ENCODE measurements at places on chromosomes 6 and 20.

DNA sequence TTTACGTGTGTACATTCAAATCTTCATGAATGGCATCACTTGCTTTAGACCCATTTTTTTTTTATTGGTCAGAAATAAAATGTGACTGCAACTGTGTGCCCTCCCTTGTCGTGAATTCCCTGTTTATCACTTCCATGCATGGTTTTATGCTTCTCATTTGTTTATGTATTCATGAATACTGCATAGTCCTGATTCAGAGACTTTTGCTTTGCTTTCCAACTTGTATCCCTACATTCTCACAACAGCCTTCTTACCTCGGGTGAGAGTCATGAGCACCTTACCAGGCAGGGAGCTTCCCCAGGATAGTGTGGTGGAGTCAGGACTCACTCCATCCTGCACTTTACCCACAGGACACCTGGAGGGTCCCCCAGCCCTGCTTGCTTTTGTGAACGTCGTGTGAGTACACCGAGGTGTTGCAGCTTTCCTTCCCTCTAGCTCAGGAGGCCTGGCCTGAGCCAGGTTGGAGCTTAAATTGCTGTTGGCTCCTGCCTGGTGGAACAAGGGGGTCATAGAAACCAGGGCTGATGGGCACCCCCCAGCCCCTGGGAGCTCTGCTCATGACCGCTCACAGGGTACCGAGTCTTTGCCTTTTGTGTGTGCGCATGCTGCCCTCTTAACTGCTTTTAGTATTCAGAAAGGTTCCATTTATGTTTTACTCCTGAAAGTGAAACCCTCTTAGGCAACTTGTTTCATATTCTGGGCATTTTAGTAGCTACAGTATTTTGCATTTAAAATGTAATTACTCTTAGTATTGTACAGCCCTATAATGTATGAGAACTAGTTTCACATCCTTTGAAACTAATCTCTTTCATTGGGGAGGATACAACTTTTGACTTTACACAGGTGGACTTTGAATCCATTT lies 66.0 kb downstream of the CDS2 start:
- DNase-seq, result no peak

DNA sequence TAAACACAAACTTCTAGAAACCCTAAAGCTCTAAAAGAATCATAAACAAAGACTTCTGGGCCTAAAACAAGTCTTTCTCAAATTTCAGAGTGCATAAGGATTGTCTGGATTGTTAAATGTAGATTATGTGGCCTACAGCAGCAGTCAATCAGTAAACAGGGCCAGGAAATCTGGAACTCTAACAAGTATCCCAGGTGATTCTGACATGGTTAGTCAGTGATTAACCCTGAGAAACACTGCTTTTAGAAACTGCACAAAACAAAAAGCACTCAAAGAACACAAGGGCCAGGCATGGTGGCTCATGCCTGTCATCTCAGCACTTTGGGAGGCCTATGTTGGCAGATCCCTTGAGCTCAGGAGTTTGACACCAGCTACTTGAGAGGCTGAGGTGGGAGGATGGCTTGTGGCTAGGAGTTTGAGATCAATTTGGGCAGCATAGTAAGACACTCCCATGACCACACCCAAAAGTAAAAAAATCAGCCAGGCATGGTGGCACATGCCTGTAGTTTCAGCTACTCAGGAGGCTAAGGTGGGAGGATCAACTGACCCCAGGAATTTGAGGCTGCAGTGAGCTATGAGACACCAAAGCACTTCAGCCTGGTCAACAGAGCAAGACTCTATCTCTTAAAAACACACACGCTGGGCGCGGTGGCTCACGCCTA lies 5.9 kb downstream of the MED20 start:
- no peak for DNase-seq

DNA sequence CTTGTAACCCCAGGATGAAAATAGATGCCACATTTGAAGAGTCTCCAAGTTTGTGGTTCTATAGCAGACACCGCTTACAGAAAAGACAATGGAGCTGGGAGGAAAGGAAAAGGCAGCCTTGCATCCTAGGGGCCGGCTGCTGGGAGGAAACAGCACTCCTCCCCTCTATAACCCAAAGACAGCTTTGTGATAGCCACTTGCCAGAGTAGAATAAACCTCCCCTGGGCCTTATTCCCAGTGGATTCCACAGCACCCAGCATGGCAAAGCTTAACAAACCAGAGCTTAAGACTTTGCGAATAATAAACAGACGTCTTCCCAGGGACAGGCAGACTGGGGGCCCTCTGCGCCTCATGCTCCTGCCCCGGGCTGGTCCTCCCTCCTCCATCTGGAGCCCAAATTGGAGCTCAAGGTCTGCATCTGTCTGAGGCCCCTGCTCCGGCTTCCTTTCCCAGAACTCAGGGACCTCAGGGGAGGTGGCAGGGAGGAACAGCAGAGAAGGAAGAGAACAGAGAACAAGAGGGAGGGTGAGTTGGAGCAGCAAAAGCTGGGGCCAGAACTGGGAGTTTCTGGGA lies 8.8 kb upstream of the TAF8 start:
- no peak for DNase-seq

GRCh38 chr6:118535176-118535844 lies 12.8 kb upstream of the PLN start:
- no peak for DNase-seq

DNA sequence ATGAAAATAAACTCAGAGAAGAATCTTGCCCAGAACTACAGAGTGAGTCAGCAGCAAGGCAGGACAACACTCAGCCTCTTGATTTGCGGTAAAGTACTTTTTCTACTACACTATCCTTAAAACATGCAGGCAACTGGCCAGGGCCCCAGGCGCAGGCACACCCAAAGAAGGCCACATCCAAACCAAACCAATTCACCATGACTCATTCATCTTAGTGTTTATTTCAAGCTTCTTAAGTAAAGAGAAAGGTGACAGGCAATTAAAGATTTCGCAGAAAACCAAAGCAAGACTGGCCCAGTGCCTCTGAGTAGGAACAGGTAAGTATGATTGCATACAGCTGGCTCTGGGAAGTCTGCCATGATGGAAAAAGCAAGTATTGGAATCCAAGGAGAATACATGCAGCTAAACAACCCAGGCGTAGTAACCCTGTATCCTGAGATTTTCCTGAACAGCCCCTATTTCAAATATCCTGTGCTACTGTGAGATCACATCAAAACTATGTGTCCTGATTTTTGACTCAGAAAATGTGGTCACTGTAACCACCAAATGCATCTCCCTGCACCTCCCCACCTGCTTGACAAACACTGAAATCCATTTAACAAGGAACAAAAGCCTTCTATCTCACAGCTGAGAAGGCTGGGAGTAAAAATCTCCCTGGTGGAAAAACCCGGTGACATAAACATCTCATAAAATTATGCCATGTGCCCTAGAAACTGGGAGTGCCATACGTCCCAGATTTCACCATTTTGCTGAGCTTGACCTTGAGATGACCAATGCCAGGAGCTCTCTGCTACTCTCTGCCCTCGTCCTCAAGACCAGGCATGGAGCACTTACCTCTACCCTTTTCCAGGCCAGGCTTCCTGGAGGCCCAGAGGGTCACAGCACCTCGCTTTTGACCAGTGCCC lies 12.4 kb downstream of the WFDC3 start:
- peak; percentile 99 for DNase-seq

GRCh38 chr20:43996240-43996930 lies 81.7 kb downstream of the TOX2 start:
- no peak for DNase-seq

DNA sequence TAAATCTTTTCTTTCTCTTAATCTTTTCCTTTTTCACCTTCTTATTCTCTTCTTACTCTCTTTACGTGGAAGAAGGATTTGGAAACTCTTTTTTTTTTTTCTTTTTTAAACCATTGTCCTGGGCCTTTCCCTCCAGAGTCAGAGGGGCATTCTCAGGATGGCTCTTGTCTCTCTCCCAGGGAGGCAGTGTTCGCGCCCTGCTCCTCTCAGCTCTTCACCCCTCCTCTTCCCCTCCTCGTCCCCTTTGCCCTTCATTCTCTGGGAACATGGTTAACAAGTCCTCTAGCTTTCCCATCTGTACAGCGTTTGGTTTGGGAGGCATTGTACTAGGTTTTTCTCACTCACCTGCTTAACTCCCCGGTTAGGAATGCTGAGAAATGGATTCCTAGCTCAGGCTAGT lies 52.0 kb upstream of the TFB1M start:
- DNase-seq, result no peak

DNA sequence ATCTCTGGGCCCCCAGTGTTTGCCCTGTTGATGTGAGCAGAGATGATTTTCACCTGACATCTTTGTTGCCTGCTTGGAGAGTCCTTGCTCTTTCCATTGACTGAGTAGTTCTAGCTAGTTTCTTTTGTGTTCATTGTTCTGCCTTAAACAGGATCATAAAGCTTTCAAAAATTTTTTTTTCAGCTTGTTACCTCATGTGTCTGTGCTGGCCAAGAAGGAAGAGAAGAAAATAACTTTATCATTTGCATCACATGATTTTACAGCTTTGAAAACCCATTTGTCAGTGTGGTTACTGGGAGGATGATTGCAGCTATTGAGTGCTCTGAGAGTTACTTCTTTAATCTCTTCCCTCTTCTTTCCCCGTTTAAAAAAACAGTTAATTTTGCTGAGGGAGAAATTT lies 16.0 kb downstream of the FOXO3 start:
- DNase-seq, result no peak

DNA sequence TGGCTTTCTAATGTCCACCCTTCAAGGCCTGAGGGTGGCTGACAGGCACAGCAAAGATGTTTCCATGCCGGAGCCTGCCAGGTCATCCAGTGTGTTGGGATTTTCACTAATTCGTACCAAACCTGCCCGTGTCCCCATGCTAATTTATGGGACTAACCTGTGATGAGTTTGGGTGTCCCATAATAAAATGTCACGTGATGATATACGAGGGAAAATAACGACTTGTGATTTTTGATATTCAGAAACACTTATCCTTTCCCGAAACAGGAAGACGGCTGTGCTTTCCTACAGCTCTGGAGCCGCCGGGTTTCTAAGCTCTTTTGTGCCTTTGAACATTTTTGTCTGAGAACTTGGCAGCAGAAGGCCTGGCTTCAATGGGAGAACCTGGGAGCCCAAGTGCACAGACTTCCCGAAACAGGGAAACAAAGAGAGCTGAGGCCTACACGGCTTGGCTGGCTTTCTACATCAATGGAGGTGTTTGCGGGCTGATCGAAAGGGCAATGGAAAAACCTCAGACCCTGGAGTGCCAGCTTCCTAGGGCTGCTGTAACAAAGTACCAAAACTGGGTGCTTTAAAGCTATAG lies 171.9 kb upstream of the JARID2 start:
- DNase-seq, result no peak

Measured in MG63 (cell line).